Stimulated activated CD8-positive, alpha-beta memory T cell treated with anti-CD3 and anti-CD28 coated beads, Interleukin-4, amount 100 ng/mL, for 24 hours (primary cell): ENCODE measurements at places on chromosomes 4 and X.

- DNase-seq, result no peak
Measured at GRCh38 chrX:95346856-95347255, 1337.8 kb upstream of the DIAPH2 start.

GRCh38 chrX:121365572-121366161 lies 318.3 kb downstream of the GLUD2 start:
- DNase-seq, result no peak

DNA sequence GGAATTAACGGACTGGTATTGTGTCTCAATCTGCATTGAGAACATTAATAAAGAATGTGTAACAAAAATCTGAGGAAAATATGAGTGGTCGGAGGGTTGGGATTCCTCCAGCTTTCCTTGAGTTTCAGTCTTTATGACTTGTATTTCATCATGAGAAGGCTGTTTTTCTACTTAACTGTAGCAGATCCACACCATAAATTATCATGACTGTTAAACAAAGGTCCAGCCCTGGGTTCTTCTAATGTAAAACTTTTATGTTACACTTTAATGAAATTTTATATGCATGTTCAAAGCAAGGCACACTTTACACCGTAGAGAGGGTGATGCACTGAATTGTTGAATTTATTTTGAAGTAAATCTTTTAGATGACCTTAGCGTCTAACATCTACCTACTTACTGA lies 7.0 kb downstream of the AFF2 start:
- no peak for DNase-seq

DNA sequence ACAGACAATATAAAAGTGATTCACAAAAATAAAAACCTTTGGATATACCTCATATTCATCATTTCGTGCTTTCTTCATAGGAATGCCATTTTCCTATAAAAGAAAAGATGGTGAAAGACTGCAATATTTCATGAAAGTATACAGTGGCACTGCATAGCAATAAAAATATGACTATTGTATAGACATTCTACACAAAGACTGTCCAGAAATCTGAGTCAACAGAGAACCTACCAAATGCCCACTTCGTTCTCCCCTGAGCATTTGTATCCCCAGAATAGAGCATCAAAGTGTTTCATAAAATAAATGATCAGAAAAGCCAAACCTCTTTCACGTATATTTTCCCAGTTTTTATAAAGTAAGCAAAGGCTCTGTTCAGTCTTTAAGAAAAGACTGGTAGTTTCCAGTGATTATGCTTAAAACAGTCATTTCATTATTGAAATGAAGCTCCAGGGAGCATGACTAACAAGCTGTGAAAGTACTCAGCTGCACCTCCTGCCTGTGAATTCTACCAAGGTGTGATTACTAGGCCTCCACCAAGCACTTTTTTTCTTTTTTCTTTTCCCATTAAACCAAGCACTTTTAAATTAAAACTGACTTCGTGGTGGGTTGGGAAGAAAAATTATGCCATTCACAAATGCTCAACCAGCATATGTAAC lies 20.2 kb downstream of the PPA2 start:
- DNase-seq, result no peak

DNA sequence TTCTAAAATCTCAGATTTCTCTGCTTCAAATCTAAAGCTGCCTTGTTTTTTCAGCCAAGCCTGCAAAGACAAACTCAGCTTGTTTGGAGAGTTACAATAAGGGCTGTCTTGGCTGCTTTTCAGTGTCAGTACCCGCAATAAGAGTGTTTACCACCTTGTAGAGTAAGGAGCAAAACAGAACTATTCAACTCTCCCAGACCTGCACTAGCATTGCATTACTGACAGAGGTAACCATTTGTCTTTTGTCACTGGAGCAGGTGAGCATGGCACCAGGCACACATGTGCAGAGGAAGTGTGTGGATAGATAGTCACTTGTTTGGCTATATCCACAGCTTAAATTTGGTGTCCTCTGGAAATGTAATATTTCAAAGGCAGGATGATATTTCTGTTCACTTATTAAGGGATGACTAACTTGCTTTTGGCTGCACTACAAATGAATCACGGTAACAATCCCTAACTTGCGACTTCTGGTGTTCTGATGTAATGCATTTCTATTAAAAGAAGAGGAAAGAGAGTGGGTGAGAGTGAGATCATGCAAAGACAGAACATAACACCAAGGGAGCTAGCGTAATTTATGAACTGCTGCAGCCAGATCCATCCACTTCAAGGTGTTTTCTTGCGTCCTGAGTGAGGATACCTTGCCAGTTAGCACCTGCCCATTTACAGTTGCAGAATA lies 38.6 kb downstream of the PTCHD1 start:
- no peak for DNase-seq

DNA sequence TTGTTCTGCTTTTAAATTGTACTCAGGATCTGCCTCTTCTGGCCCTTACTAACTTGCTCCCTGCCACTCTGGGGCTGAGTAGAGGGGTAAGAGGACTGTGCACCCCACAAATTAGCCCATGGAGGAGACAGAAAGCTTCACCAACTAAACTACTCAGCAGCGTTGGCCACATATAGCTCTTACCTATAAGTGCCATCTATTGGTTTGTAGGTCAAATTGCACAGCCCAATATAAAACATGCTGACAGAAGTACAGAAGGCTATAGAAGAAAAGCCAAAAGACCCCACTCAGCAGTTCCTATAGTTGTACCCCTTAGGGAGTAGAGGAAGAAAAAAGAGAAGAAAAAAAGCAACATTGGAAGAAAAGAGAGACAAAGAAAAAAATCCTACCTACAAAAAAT lies 341.2 kb upstream of the FMR1 start:
- no peak for DNase-seq

DNA sequence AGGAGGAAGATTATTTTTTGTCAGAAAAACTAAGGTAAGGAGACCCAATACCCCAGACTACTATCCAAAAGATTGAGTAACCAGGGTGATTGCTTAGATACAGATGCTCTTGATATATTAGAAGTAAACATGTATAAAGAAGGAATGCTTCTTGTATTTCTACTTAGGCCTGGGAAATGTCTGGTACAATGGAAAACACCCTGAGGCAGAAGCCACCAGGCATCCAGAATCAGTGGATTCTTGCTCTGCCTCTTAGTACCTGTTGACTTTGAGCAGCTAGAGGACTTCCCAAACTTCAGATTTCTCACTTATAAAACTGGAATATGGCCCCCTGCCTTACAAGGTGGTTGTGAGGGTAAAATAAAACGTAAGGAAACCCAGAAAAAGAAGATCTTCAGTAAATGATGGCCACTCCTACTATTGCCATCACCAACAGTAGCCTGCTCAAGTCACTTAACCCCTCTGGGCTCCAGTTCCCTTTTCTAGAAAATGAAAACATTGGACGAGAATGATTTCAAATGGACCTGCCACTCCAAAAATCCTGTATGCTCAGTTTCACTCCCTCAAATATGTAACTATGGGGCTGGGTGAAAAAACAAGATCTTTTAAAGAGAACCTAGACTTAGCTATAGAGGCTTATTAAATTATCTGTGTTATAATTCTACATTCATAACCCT lies 56.6 kb downstream of the AMELX start:
- no peak for DNase-seq

- DNase-seq, result no peak
Measured at GRCh38 chr4:37430718-37431416, 186.3 kb downstream of the NWD2 start.

DNA sequence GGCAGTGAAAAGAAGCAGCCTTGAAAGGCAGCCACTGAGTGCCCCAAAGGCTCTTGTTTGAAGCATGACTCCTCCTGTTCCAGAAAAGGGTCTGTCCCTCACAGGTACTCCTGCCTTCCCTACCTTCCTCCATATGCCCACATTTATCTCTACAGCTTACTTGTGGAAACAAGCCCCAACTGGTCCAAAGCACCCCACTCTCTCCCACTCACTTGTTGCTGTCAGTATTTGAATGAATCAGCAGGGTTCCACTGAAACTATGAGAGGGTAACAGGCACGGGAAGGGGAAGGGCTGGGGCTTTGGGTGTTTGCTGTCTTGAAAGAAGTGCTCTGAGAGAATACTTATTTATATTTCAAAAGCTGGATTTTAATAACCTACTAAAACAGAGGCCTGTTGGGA lies 34.9 kb downstream of the GPR143 start:
- DNase-seq, result no peak

GRCh38 chrX:79117078-79117477 lies 27.4 kb upstream of the GPR174 start:
- DNase-seq, result no peak

DNA sequence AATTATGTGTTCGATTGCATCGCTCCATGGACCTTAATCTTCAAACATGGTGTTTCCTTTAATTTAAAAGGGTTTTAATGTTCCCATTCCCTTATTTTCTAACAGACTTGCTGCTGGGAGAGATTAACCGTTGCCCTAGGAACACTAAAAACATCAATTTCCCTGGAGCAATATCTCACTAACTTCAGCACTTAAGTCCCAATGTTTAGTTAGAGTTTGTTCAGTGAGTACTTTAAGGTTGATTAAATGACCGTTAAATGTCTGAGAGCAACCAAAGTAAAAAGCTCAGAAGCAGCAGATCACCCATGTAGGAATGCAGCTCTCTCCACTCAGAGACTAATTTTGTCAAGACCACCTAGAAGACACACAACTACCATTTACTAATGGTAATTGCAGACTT lies 111.2 kb upstream of the PDE5A start:
- DNase-seq, result no peak

GRCh38 chrX:67780694-67781109 lies 236.9 kb downstream of the AR start:
- DNase-seq, result no peak

DNA sequence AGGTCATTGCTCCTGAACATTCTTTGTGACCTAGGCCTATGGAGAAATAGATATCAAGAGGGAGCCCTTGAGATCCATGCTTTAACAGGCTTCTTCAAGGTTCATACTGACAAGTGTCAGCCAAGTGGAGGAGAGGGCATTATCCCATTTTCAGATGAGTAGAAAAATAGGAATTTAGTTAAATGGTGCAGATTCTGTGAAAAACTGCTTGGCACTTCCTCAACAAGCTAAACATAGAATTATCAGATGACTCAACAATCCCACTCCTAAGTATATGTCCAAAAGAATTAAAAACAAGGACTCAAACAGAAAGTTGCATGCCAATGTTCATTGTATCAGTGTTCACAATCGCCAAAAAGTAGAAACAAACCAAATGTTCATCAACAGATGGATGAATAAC lies 43.8 kb upstream of the KCNIP4 start:
- DNase-seq, result no peak

- DNase-seq, result no peak
Measured at GRCh38 chrX:85569096-85569495, 189.6 kb upstream of the POF1B start.

GRCh38 chrX:83845397-83845796 lies 15.5 kb upstream of the CYLC1 start:
- no peak for DNase-seq

DNA sequence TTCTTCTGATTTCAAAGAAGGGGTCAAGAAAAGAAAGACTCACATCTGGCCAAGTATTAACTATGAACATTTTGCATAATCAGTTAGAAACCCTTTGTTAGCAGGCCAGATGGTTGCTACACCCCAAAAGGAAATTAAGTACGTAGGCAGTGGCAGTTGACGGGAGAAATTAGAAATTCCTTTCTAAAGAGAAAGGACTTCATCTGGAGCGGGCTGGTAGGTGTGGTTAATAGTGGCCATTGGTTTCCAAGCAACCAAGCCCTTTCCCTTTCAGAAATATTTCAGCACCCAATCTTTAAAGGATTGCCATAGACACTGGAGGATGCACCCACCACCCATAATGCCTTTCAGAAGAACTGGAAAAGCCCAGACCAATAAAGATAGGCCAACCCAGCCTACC lies 235.7 kb upstream of the LDB2 start:
- no peak for DNase-seq

DNA sequence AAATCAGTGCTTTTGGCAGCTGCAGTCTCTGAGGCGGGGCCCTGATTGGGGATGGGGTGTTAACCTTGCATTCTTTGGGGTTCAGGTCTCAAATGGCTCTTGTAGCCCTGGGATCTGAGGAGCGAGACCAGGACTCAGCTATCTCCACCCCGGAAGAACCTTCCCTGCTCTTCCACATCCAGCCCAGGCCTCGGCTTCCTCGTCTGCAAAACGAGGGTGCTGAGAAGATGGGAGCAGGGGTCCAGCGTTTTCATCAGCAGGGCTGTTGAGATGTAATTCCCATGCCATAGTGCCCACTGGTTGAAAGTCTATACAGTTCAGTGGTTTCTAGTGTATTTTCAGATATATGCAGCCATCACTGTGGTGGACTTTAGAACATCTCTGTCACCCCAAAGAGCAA lies 34.6 kb upstream of the WFS1 start:
- DNase-seq, result no peak

- DNase-seq, result no peak
Measured at GRCh38 chr4:4876945-4877661, 17.6 kb downstream of the MSX1 start.

DNA sequence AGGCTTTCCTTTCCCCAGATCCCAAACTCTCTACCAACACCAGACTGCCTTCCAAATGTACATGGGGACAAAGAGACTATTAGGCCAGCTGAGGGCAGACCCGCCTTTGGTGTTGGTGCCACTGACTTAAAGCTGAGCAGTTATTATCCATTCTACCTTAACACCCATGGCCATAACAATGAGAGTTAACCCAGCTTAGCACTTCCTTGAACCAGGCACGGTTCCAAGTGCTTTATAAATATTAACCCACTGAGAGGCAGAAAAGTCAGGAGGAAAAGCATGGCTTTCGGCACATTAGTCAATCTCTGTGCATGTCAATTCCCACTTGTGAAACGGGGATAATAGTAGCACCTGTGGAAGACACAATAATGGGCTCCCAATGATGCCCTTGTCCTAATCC lies 243.1 kb upstream of the ANXA3 start:
- no peak for DNase-seq

DNA sequence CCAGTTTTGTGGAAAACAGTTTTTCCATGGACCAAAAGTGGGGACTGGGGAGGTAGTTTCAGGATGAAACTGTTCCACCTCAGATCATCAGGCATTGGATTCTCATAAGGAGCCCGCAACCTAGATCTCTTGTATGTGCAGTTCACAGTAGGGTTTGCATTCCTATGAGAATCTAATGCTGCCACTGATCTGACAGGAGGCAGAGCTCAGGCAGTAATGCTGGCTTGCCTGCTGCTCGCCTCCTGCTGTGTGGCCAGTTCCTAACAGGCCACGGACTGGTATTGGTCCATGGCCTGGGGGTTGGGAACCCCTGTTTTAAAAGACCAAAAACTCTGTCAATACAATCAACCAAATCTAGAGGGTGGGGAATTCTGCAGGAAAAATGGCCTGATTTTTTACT lies 100.0 kb upstream of the EOLA2 start:
- no peak for DNase-seq
